Dermis blood vessel endothelial cell (primary cell): ENCODE measurements at places on chromosomes 2 and 18. TPM values are rescaled to one million over a fixed set of nuclear protein-coding genes. Genes with fewer than 3 reads are reported as not detected.

The C18orf54 gene
- 9.4 and 20.1 TPM in 2 replicates for total RNA-seq

DNA sequence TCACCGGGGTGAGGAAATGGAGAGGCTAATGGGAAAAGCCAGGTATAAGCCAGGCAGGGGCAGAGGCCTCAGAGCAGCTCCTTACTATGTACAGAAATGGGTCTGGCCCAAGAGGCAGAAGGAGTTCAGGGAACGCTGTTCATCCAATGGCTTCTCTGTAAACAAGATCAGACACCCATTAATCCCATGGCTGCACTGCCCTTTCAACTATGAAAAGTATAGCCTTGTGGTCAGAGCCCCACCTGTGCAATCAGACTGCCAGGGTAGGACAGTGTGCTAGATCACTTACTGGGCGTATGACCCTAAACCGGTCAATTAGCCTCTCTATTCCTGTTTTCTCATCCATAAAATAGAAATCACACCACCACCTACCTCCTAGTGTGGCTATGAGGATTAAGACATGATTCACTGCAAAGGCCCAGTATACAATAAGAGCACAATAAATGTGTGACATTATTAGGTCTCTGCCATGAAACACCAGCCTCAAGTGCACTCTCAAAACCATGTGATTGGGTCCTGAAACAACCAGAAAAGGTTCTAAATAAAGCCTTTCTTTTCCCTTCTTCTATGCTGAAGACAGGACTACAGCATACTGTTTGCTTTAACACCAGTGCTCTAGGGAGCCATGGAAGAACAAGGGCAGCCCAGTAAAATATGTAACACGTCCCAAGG lies 4.4 kb downstream of the ANKRD44 start:
- no peak for DNase-seq

GRCh38 chr18:10351219-10351818 lies 103.1 kb upstream of the APCDD1 start:
- DNase-seq, result no peak

The DUSP11 gene
- total RNA-seq, result 23.9 and 34.2 TPM in 2 replicates
